ENCODE measurements at places on chromosomes 6 and 20.

- DNase-seq = no peak
Observed at GRCh38 chr6:132650429-132650828, 8.6 kb downstream of the TAAR1 start.

DNA sequence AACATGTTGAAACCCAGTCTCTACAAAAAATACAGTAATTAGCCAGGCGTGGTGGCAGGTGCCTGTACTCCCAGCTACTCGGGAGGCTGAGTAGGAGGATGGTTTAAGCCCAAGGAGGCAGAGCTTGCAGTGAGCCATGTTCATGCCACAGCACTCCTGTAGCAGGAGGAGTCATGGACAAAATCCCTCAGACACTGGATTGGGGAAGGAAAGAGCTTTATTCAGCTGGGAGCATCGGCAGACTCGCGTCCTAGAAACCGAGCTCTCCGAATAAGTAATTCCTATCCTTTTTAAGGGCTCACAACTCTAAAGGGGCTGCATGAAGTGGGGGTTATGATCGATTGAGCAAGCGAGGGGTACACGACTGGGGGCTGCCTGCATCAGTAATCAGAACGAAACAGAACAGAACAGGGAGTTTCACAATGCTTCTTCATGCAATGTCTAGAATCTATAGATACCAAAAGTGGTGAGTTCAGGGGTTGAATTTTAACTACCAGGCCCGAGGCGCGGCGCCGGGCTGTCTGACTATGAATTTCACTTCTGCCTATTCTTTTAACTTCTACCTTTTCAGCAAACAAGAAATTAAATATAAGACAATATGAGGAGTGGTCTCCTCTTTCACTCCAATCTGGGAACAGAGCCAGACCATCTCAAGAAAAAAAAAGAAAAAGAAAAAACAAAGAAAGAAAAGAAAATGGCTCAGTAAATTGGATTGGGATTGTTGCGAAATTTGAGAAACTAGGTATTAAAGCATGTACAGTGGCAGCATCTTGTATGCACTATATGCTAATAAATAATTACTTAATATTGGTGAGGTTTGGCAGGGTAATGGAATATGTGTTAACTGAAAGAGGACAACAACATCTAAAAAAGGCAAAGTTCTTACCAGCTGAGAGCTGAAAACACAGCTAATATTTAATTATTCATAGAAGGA, 23.6 kb downstream of the HMGN4 start:
- no peak for DNase-seq

- DNase-seq = no peak
Observed at GRCh38 chr20:60513141-60513540, 554.9 kb downstream of the CDH26 start.

GRCh38 chr6:145406783-145407182, 328.5 kb downstream of the EPM2A start:
- no peak for DNase-seq

- DNase-seq = no peak
Observed at GRCh38 chr6:109262261-109262660, 120.0 kb downstream of the CD164 start.

GRCh38 chr6:134642819-134643218, 307.1 kb downstream of the ALDH8A1 start:
- DNase-seq = no peak

DNA sequence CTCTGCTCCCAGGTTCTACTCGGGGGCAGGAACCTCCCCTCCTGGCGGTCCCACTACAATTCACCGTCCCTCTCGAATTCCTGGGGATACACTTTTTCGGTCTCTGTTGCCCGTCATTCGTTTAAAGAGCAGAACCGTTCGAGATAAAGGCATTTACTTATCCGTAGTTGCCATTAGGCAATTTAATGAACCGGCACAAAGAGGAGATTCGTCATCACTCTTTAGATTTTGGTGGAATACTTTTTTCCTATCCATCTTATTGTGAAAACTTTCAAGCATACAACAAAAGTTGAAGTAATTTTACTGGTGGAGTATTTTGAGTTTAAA, 1.2 kb upstream of the CD24 start:
- no peak for DNase-seq

DNA sequence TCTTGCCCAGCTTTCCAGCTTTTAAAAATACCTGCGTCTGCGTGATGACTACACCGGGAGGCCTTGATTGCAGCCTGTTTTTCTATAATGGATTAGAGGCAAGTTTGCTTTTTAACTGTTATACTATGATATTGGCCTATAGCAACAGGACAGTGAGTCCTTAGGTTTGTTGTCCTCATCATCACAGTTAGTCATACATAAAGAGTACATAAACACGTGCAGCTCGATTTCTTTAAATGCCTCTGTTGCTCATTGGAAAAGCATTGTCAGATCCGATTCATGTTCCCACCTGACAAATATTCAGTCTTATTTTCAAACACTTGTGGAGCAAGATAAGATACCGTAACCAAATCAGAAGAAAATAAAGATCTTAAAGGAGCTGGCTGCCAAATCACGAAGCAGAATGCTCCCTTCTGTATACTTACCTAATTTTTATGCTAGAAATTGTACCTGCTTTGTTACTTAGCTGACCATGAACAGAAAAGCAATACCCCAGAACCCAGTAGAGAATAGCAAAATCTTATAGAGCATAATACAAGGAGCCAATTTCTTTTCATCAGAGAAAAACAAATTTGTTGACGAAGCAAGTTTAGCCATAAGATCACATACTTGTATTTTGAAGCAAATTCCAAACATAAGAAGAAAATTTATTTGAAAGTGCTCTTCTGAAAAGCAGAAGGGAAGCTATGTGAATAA, 100.4 kb downstream of the TMEM200A start:
- no peak for DNase-seq

DNA sequence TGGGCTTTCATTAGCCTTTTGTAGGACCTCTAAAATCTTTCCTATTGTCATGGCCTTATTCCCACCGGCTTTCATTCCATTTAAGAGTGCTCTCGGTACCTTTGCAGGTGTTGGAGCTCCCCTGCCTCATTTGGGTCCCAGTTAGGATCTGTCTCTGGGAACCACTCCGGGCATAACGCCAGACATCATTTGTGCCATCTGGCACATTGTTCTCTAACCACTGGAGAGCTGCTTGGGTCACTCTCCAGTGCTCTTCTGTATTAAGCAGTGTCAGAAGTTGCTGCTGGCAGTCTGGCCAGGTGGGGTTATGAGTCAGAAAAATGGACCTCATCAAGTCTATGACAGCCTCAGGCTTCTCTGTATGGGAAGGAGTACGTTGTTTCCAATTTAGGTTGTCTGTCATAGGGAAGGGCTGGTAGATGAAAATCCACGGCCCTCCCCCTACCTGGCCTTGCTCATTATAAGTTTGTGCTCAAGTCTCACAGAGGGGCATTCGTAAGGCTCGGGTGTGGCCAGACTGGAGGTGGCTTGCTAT, 62.9 kb upstream of the MOCS1 start:
- DNase-seq = no peak

DNA sequence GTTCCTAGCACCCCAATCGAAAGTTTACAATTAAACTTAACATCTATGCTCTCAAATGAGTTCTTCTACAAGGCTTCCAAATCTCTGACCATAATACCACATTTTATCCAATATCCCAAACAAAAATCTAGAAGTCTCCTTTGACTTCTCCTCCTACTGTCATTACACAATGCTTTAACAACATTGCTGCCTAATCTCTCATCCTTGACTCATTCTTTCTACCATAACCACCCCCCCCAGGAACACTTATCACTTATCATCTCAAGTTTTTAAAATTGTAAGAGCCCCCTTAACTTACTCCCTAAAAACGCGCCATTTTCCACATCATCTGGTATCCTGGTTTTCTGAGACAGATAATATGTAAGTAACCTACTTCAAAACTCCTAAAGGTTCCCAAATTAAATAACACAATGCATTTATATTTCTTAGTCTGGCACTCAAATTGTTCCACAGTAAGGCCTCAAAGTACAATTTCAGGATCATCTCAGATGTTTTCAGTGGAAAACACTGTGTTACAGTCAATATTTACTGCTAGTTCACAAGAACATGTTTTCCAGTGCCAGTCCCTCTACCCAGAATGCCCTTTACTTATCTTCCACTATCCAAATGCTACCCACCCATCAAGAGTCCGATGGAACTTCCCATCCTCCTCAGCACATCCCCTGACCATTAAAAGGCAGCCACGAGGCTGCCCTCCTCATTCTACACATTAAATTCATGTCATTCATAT, 308.2 kb upstream of the THEMIS start:
- DNase-seq = no peak

DNA sequence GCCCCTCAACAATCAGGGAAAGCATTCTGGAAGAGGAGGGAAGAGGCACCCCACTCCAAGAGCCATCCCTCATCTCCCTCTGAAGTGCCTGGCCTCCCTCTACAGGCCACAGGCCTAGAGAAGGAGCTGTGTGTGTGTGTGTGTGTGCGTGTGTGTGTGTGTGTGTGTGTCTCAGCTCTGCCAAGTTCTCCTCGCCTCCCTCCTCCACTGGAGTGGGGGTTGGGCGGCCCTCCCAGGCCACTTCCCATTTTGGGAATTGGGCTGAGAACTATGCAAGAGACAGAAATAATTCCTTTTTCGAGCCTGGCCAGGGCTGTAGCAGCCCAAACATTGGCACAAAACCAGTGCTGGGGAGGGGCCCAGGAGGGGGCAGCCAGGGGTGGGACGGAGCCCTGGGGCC, 35.7 kb downstream of the KCNB1 start:
- DNase-seq = peak; percentile 16

- no peak for DNase-seq
Observed at GRCh38 chr6:117075218-117075617, 190.1 kb upstream of the VGLL2 start.

DNA sequence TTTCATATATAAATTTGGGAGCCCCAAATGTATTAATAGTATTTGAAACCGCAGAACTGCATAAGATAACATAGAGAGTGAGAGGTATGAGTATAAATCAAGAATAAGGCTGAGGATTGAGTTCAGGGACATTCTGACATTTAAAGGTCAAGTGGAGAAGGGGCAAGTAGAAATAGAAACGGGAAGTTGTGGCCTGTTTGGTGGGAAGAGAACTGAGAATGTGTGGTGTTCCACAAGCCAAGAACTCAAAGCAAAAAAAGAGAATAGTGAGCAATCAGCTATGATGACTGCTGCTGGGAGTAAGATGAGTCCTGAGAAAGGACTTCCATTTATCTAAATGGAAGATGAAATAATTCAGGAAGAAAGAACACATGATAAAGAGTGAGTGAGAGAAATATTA, 418.4 kb downstream of the CD109 start:
- no peak for DNase-seq

DNA sequence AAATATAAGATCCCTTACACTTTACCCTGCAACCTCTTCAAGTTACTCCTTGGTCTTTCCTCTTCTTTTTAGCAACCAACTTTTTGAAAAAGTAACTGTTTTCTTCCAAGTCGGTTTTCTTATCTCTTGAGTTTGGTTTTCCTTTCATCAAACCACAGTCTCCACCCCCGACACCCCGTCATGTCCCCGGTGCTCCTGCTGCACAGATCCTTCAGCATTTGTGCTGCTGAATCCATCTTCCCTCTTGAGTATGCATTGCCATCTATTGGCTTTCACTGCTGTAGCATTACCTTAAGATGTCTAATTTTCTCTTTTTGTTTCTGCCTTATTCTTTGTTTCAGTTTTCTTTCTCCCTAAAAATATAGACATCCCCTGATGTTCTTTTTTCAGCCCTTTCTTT, 11.9 kb upstream of the TNFRSF21 start:
- no peak for DNase-seq

DNA sequence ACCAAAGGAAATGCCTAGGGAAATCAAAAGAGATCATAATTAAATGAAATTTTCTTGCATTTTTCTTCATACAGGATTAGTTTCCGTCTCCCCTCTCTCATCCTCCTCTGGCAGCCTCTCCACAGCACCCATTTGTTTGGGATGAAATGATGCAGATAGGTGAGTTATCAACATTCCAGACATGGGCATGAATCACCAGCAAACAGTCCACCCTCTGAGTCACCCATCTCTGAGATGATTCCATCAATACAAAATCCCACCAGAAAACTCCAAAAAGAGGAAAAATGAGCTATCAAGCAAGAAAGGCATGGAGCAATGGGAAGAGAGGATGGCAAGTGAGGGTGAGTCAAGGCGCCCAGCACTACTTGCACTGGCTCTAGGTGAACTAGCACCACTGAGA, 11.4 kb downstream of the MC3R start:
- DNase-seq = no peak

GRCh38 chr20:24741493-24742072, 207.5 kb upstream of the CST7 start:
- no peak for DNase-seq

GRCh38 chr20:39491711-39492110, 529.6 kb downstream of the DHX35 start:
- no peak for DNase-seq

DNA sequence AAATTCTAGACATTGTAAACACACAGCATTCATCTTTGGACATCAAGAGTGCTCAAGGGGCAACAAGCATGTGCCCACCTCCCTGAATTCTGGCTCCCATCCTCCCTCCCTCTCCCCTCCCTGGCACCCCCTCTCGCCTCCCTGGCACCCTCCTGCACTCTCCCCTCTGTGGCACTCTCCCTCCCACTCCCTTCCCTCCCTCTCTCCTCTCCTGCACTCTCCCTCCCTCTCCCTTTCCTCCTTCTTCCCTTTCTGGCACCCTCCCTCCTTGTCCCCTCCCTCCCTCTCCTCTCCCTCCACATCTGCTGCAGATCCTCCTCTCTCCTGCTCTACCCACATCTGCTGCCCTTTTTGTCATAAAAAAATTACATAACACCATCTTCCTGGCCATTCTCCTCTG, 113.0 kb upstream of the SLC22A23 start:
- no peak for DNase-seq

Measured in right kidney (tissue), 9 donors.